ENCODE measurements at places on chromosomes 1 and 21.

DNA sequence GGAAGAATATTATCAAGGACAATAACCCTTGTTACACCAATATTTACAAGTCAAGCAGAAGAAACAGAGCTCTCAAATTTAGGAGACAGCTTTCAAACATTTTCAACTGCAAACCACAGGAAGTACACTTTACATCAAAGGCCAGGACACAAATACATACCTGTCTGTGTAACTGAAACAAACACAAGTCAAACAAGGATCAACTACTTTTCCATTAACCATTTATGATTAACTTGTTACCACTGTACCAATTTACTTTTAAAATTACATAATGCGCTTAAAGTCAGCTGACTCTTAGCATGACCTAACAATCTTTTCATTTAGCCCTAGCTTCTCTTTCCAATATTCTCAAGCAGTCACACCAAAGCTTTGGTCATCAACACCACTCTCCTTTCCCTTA, 43.5 kb downstream of the TRIM33 start:
- DNase-seq, result no peak

GRCh38 chr1:7842517-7842916, 10.3 kb downstream of the UTS2 start:
- peak; percentile 69 for DNase-seq

DNA sequence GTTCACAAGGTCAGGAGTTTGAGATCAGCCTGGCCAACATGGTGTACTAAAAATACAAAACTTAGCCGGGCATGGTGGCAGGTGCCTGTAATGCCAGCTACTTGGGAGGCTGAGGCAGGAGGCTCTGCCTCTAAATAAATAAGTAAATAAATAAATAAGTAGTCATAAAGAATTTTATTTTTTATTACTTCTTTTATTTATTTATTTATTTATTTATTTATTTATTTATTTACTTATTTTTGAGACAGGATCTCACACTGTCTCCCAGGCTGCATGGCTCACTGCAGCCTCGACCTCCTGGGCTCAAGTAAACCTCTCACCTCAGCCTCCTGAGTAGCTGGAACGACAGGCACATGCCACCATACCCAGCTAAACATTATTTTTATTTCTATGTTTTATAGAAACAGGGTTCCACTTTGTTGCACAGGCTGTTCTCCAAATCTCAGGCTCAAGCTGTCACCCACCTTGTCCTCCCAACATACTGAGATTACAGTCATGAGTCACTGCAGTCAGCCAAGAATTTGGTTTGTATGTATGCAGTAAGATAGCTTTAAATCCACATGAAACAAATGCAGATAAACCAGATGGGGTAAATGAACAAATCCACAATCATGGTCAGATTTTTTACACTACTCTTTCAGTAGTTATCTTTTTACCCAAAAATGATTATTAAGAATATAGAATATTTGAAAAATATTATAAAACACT, 523.3 kb upstream of the RGS18 start:
- DNase-seq, result no peak

- DNase-seq, result no peak
Observed at GRCh38 chr1:37125295-37125694, 91.0 kb upstream of the GRIK3 start.

- no peak for DNase-seq
Observed at GRCh38 chr1:97384294-97384968, 536.4 kb downstream of the DPYD start.

GRCh38 chr1:171122893-171123292, 32.2 kb downstream of the FMO3 start:
- no peak for DNase-seq

DNA sequence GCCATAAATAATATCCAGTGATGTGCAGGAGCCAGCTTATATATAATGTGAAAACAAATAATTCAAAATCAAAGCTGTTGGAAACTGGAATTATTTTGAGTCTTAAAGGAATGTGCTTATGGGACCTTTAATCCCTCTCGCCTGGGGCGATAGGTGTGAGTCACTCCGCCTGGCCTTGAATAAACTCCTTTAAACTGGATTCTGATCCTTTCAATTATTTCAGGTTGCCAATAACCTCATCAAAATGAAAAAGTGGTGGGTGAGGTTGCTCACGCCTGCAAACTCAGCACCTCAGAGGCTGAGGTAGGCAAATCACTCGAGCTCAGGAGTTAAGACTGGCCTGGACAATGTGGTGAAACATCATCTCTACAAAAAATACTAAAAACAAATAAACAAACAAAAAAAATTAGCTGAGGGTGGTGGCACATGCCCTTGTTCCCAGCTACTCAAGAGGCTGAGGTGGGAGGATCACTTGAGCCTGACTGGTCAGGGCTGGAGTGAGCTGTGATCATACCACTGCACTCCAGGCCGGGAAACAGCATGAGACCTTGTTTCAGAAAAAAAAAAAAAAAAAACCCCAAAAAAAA, 11.4 kb upstream of the SLC2A5 start:
- no peak for DNase-seq

DNA sequence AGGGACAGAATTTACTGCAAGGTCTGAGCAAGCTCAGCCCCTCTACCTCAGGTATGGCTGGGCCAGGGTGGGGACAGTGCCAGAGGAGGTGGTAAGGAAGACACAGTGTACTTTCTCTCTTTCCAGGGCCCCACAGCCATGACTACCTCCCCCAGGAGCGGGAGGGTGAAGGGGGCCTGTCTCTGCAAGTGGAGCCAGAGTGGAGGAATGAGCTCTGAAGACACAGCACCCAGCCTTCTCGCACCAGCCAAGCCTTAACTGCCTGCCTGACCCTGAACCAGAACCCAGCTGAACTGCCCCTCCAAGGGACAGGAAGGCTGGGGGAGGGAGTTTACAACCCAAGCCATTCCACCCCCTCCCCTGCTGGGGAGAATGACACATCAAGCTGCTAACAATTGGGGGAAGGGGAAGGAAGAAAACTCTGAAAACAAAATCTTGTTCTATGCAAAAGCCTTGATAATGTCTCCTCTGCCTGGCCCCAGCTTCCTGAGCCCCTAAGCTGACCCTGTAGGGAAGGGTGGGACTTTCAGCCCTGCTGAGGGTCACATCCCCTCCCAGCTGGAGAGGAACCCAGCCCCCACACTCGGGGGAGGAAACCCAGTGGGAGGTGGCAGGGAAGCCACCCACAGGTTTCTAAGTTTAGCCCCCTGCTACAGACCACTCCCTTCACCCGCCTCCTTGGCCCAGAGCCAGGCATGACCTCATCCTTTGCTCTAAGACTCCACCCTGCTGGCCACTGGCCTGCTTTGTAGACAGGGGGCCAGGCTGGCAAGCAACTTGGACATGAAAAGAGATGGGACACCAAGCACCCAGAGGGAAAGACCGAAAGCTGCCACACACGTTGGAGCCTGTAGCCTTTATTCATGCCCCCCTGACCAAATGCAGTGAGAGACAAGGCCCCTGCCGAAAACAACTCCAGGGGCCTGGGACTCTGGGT, 6.4 kb downstream of the RHOC start:
- DNase-seq, result peak; percentile 81

GRCh38 chr1:181587870-181588438, 104.6 kb downstream of the CACNA1E start:
- DNase-seq, result no peak

DNA sequence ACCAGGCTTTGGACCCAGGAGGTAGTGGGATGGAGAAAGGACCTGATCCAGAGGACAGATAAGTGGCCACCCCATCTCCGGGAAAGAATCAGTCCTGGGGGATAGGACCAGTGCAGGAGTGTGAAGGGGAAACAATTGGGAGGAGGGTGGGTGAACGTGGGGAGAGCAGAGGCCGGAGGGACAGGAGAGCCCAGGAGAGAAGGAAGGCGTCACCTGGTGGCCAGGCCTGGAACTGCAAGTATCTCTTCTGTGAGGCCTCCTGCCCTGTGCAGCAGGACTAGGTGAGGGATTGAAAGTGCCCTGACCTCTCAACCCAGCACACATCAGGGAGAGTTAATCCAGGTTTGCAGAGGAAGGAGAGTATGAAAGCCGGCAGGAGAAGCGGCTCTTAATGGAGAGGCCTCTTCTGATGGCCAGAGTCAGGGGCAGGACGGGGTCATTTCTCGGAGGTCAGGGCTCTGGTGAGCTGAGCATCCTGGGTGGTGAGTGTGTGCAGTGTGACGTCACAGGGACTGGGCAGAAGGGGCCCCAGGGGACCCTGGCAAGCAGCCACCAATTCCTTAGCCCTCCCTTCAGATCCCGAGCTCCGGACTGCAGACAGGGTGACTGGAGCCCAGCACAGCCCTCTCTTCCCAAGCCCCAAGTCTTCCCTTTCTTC, 9.2 kb upstream of the LAD1 start:
- peak; percentile 81 for DNase-seq

- no peak for DNase-seq
Observed at GRCh38 chr1:24465099-24465498, 37.5 kb upstream of the RCAN3 start.

GRCh38 chr1:76294482-76295194, 220.1 kb downstream of the ST6GALNAC3 start:
- DNase-seq, result no peak

DNA sequence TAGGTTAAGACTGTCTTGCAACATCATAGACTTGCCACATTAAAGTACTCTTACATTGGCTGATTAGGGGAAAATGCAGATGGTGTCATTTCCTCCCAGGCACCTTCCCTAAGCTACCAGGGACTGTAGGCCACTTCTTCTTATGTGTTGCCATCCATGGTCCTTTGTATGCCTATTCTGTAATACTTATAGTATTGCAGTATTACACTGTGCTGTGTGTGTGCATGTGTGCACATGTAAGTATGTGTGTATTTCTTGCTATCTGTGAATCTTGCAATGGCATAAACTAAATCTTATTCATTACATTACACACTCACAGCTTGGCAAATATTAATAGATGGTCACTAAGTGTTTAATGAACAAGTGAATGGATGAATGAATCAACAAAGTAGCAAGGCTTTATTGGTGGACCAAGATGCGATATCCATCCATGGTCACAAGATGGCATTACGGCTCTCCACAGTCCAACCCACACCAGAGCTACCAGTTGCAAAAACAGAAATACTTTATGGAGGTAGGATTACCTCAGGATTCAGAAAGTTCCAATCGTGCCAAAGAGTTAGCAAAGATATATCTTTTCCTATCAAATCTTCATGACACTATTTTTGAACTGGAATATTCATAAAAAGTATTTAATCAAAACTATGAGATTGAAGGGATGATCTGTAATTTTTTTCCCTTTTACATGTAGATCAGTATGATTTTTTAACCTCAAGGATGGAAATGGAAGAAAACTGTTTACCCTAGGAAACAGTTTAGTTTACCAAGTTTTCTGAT, 160.2 kb downstream of the DENND1B start:
- peak; percentile 45 for DNase-seq

DNA sequence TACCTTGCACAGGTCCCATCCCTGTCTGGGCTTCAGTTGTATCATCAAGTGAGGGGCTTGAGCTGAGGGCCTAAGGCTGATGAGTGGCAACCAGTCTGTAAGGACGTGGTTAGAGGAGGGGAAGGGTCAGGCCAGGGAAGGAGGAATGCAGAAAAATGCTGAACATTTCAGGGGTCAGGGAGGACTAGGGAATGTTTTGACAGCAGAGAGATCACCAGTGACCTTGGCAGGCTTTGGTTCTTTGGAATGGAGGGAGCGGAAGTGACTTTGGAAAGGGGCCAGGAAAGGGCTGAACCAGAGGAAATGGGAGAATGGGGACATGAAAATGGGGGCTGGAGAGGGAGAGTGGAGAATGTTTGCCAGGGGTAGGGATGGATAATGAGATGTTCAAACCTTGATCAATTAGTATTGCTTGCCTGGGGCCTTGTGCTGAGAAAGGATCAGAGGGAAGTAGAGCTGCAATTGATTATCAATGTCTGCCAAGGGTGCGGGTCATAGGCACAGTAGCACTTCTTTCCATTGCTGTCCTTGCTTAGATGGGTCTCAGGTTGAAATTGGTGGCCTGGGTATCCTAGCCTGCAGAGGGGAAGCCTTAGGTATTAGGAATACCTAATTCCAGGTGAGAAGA, 7.4 kb downstream of the LDLRAP1 start:
- DNase-seq, result no peak

- DNase-seq, result no peak
Observed at GRCh38 chr1:161187311-161187710, 10.0 kb upstream of the B4GALT3 start.

- no peak for DNase-seq
Observed at GRCh38 chr21:27505516-27505915, 538.6 kb upstream of the ADAMTS5 start.

DNA sequence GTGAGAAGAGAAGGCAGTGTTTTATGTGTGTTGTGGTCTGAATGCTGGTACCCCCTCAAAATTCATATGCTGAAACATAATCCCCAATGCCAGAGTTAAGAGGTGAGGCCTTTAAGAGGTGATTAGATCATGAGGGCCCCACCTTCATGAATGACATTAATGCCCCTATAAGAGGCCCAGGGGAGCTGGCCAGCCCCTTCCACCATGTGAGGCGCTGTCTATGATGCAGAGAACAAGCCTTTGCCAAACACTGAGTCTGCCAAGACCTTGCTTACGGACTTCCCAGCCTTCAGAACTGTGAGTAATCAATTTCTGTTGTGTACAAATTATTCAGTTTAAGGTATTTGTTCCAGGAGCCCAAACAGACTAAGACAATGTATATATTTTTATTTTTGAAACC, 20.2 kb downstream of the CAPZB start:
- DNase-seq, result no peak

GRCh38 chr1:244654108-244655038, 1.4 kb downstream of the DESI2 start:
- no peak for DNase-seq

DNA sequence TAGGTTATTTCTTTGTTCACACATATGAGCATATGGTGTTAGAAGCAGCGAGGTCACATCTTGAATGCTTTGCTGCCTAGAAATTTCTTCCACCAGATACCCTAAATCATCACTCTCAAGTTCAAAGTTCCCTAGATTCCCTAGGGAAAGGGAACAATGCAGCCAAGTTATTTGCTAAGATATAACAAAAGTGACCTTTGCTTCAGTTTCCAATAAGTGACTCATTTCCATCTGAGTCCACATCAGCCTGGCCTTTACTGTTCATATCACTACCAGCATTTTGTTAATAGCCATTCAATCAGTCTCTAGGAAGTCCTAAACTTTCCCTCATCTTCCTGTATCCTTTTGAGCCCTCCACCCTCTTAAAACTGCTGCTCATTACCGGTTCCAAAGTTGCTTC, 1502.5 kb downstream of the KCNT2 start:
- DNase-seq, result no peak

GRCh38 chr1:212498283-212499040, 65.7 kb downstream of the NENF start:
- DNase-seq, result no peak

DNA sequence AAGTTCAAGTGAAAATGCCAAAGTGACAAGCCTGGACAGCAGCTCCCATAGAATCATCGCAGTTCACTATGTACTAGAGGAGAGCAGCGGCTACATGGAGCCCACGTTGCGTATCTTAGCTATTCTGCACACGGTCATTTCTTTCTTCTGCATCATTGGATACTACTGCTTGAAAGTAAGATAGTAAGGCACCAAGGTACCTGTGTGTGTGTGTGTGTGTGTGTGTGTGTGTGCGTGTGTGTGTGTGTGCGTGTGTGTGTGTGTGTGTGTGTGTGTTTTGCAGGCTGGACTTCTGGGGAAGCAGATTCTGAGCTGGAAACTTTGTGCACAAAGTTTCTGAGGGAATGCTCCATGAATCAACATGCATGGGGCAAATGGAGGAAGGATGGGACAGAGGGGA, 98.6 kb downstream of the ZP4 start:
- DNase-seq, result no peak
